Progenitor cell of endocrine pancreas (in vitro differentiated cells): ENCODE measurements at places on chromosomes 6 and 20. TPM values are rescaled to one million over a fixed set of nuclear protein-coding genes. Genes with fewer than 3 reads are reported as not detected.

The SYNGAP1 gene
- 59.9 and 60.3 TPM in 2 replicates for total RNA-seq

The TULP1 gene
- 0.22 TPM in 2 replicates for total RNA-seq

The CRIP3 gene
- 2.3 and 2.4 TPM in 2 replicates for total RNA-seq

The USP49 gene
- total RNA-seq: 17.3 and 19.4 TPM in 2 replicates

The LIME1 gene
- 17.2 and 21.0 TPM in 2 replicates for total RNA-seq

The GSTA2 gene
- total RNA-seq: 4.6 and 10.7 TPM in 2 replicates

The C20orf204 gene
- total RNA-seq: 3.3 and 3.4 TPM in 2 replicates

The MYMX gene
- not detected in 2 replicates for total RNA-seq

The OR2B2 gene
- not detected in 2 replicates for total RNA-seq

The CST1 gene
- 1.5 and 1.6 TPM in 2 replicates for total RNA-seq

The NKX2-2 gene
- total RNA-seq: 15.5 and 16.1 TPM in 2 replicates

The CCN5 gene
- not detected in 2 replicates for total RNA-seq

The DLL1 gene
- total RNA-seq: 75.3 and 79.1 TPM in 2 replicates

The BTN1A1 gene
- total RNA-seq: 1.5 and 1.6 TPM in 2 replicates

The LY6G6F gene
- total RNA-seq: not detected in 2 replicates

The RAB23 gene
- 15.3 and 16.6 TPM in 2 replicates for total RNA-seq

- no peak for DNase-seq
These were observed 109.1 kb upstream of the FAM184A start for GRCh38 chr6:119187596-119187995.

GRCh38 chr6:161359618-161359945 is 85.7 kb upstream of the AGPAT4 start:
- no peak for DNase-seq

DNA sequence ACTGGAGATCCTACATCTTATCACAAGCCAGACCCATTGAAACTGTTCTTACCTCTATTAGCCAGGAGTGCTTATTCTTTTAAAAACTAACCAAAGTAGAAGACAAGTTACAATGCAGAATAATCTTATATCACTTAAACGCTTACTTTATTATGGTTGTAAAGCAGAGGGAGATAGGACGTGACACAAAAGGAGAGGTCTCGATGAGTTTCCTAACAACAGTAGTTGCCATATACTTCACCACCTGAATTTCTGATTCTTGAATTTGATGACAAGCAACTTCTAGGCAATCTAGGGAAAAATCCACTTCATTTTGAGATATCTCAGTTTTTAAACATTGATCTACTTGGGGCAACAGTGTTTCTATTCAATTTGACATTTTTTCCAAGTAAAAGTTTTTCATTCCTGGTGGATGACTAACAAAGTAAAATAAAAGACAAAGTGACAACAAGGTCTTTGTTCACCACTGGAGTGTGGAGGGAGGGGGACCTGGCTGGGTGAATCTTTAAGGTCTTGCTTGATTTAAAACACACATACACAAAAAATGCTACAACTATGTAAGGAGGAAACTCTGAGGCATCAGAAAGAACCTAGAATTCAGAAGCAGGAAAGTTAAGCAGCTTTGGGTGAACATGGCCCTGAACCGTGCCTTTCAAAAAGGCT is 110.9 kb downstream of the SMLR1 start:
- no peak for DNase-seq

DNA sequence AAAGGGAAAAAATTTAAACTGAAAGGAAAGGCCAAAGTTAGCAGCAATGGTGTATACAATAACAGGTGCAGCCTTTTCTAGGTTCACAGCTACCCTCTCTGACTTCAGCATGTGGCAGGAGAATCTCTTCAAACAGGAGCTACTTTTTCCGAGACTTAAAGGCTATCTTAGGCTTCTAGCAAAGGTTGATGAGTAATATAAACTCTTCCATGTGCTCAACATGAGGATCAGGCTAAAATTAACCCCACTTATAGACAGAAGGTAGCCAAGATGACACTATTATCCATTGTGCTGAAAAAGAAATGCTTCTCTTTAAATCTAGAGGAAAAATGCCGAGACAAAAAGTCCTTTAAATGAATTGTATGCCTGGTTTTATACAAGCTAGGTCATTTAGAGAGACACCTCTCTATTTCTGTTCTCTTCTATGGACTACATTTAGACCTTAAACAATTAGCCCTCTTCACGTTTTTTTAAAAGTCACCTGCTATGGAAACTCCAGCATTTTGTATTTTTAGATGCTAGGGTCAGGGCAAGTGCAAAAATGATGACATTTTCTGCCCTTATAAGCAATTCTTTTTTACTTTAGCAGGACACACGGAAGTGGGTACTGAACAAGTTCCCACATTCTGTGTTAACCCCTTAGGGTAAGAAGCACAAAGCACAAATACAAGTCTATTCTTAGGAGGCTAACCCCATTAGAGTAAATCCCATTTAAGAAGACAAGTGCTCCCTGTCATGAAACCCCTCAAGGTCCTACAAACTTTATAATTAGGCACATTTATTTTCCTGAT is 216.8 kb upstream of the CITED2 start:
- no peak for DNase-seq

DNA sequence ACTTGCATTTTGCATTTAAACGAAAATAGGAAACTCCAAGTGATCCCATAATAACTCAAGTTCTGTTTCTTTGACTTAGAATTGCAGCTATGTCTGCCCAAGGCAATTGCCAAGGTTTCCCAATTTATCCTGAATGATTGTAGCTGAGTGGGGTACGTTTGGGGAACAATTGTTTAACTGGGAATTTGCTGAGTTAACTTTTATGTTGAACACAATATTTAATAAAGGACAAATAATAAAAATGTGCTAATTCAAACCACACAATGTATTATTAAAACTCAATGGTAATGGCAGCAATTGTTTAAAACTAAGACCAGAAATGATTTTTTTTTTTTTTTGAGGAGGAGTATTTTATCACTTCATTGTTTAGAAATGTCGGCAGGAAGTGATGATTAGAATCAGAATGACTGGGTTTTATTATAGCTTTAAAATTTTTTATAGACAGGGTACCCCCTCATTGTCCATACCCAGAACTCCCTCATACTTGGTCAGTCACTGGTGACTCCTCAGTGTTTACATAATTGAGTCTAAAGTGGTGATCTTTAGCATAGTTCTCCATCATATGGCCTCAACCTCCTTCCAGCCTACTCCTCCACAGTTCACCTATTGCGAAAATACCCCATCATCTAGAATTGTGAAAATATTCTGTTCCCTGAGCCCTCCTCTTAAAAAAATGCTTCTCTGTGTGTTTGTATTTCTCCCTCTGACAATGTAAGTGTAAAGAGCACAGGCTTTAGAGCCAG is 389.2 kb upstream of the CITED2 start:
- no peak for DNase-seq

DNA sequence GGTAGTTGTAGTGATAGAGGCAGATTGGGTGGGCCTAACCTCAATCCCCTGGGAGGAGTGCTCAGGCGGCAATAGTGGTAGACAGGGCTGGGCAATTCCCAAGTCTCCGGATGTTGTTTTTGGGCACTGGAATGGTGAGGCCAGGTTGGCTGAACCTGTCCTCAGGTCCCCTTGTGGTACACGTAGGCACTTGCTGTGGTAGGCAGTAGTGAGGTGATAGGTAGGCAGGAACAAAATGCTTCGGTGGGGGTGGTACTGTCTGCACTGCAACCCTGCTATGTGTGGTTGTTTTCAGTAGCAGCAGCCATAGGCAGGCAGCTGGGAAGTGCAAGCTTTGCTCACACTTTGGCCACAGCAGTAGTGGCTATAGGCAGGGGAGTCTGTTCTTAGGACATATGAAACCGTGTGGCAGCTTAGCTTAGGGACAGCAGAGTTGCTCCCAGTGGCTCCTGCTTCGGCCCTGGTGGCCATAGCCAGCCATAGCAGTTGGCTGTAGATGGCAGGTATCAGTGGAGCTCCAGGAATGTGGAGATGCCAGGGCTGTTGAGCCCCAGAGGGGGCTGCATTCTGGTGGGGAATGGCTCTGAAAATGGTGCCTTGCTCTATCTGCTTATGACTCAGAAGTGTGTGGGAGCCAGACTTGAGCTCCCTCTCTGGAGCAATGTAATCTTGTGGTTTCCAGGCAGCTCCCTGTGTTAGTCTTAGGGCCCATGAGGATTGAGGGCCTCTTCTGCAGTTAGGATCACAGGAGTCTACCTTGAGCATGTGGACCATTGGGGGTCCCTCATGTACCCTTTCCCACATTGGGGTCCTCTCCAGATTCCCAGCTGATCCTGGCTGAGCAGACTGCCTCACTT is 241.8 kb upstream of the BMP2 start:
- DNase-seq: no peak

GRCh38 chr6:133132466-133132971 is 108.6 kb upstream of the EYA4 start:
- DNase-seq: no peak

DNA sequence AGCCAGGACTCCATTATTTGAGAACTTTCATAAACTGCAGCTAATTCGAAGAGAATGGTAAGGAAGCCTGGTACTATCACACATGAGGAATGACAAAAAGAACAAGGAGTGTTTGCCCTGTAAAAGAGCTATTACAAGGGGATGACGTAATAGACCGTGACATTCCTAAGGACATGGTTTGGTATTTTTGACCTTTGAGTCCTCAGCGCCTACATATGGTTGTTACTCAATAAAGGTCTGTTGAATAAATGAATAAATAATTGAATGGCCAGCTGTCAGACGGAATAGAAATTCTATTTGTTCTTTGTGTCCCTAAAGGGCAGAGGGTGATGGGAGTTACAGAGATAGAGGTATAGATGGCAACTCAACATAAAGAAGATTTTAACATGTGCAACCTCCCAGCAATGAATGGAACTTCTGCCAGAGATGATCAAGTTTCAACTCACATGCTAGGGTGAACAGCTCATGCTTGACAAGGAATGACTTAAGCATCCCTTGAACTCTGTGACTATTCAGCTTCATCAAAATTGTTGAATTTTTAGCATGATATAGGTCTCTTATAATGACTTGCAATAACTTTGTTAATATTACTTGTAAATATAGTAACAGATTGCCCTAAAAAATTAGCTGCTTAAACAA is 115.4 kb downstream of the TENT5A start:
- no peak for DNase-seq

DNA sequence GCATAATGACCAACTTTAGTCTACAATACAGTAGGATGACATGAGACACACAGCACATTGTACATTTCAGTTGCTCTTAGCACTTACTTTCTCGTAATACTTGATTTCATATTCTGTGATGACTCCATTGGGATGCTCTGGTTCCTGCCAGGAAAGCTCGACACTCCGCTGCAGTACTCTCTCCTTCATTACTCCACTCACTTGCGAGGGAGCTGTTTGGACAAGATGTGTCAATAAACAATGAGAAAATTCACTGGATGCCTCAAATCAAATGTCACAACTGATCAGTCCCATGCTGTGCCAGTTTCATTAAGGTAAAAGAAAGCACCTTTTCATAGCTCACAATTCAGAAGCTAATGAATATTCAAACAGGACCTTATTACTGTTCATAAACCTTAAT is 147.1 kb downstream of the EPHA7 start:
- DNase-seq: no peak

- DNase-seq: no peak
These were observed 100.9 kb downstream of the TFAP2C start for GRCh38 chr20:56730003-56730402.

DNA sequence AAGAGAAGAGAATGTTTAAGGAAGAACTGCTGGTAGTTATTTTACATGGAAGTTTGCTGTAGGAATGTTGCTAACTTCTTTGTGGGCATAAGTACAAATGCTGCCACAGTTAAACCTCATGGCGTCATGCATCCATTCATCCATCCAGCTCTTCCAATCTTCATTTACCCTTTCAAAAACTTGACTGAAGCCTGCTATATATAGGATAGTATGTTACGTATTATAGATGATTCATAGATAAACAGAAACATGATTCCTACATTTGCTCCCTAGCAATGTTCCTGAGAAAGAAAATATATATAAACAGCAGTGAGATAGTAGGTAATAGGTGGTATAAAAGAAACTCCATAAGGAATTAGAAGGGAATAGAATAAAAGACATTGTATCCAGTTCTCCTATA is 93.7 kb downstream of the NDUFAF5 start:
- DNase-seq: no peak

- no peak for DNase-seq
These were observed 808.1 kb downstream of the MAFB start for GRCh38 chr20:39880890-39881289.

- peak; percentile 13 for DNase-seq
These were observed 16.4 kb upstream of the CFAP206 start for GRCh38 chr6:87391334-87391733.

- DNase-seq: no peak
These were observed 18.8 kb downstream of the EYA2 start for GRCh38 chr20:46913329-46914044.

GRCh38 chr20:44678990-44679611 is 27.6 kb upstream of the ADA start:
- no peak for DNase-seq

GRCh38 chr20:62580733-62581132 is 61.6 kb upstream of the SLCO4A1 start:
- no peak for DNase-seq

DNA sequence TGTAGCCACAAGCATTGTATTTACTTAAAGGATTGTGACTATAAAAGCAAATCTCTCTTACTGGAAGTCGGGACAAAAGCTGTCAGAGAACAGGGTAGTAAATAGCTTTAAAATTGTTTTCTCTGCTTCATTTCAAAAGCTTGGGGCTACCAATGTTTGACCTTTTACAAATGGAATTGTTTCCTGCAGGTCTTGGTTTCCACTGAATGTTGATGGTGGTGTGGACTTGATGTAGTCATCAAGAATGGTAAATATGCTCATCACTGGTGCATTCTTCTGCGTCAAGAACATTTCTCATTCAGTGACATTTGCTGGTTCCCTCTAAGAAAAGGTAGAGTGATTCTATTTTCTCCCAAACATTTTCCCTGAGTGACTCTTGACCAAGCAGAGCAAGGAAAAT is 435.4 kb upstream of the KHDRBS2 start:
- DNase-seq: no peak

GRCh38 chr20:4490045-4490444 is 231.7 kb upstream of the PRND start:
- DNase-seq: no peak

GRCh38 chr6:137522198-137522798 is 28.1 kb upstream of the OLIG3 start:
- DNase-seq: no peak

DNA sequence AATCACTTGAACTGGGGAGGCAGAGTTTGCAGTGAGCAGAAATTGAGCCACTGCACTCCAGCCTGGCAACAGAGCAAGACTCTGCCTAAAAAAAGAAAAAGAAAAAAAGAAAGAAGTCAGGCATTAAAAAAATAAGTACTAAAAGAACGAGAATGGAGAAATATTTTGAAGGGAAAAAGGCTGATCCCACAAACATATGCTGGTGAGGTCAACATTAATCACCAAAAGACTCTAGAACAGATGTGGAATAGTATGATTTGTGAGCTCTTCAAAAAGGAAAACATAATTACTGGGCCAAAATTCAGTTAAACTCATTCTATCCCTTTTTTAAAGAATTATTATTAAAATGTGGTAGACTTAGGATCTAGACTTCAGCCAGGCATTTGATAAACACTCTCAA is 61.2 kb upstream of the NRSN1 start:
- DNase-seq: no peak

GRCh38 chr6:51535327-51535726 is 552.1 kb downstream of the PKHD1 start:
- DNase-seq: no peak
